ENCODE measurements at places on chromosomes 12 and 14.

GRCh38 chr14:19800282-19801117 is 3.1 kb upstream of the OR4N2 start:
- no peaks in the 10 kb centered on the region for H3K4me1 ChIP-seq
- DNase-seq: no peak
- H3K27ac ChIP-seq: no peak overlapping the region
- no peak overlapping the region for H3K4me3 ChIP-seq
- no peaks in the 10 kb centered on the region for H3K36me3 ChIP-seq

DNA sequence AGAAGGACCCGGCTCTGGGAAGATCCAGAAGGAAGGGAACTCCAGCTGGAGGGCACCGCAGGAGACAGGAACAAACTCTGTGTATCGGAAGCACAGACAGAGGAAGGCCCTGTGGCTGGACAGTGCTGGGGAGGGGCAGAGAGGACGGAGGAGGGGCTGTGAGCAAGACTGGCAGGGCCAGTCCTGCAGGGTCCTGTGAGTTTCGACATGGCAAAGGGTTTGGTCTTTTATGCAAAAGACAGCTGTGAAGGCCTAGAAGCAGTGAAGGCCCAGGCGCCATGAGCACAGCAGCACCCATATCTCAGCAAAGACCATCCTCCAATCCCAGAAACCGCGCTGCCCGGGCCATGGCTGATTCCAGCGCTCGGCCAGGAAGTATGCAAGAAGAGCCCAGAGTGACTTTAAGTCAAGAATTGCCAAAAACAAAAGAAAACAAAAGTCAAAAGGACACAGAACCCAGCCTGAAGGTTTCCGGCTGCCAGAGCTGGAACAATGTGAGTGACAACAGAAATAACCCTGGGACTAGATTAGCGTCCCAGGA is 126.5 kb downstream of the NCOR2 start:
- no peaks in the 10 kb centered on the region for H3K27me3 ChIP-seq
- H3K4me1 ChIP-seq: peaks cover 10% of the 10 kb centered on the region
- peak overlapping the region; percentile 10 for H3K27ac ChIP-seq
- no peak overlapping the region for H3K4me3 ChIP-seq
- no peak for DNase-seq

DNA sequence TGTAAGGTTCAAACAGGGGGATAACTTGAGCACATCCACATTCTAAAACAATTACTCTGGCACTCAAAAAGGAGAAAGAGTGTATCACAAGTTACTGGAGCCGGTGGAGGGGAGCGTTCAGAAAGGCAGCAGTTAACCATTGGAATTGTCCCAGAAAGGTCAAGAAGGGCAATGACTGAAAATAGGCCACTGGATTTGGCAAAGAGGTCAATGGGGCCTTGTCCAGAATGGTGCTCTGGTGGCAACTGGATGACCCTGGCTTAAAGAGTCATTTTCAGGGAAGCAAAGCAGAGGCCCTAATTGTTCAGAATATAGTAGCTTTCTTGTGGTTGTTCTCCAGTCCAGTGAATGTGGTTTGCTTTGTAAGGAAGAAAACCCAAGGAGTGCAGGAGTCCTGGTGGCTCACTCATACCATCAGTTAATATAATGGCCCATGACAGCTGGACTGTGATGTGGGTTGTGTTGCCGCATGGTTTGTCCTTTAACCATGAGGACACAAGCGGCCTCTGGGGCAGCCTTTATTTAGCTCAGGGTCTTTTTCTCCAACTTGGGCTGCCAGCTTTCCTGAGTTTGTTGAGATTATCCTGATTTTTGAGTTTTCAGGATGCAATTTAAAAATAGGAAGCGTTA is 142.8 kb upstream of the PELI2 start:
- no peaks in the 10 kb centered on the region for H3K36me3 ChIP-seq
- no peak overlapping the region for H3K4me3 ChIP-seq
- no peak overlapping the region for H3K27ac ChIP-seq
- H3K27me3 ChIP-seq: no peaks in the 10 kb centered on the region
- H3K4me1 ChIP-seq: peaks cover 12% of the 10 kb centered on the region

GRCh38 chr14:90676912-90677311 is 139.3 kb downstream of the TTC7B start:
- no peaks in the 10 kb centered on the region for H3K27me3 ChIP-seq
- peaks cover 36% of the 10 kb centered on the region for H3K4me1 ChIP-seq
- no peak overlapping the region for H3K4me3 ChIP-seq
- no peak for DNase-seq

GRCh38 chr14:25394791-25395391 is 344.9 kb upstream of the STXBP6 start:
- H3K4me1 ChIP-seq: no peaks in the 10 kb centered on the region
- peaks cover 3% of the 10 kb centered on the region for H3K27me3 ChIP-seq
- H3K4me3 ChIP-seq: no peak overlapping the region
- no peak overlapping the region for H3K27ac ChIP-seq

- no peak overlapping the region for H3K27ac ChIP-seq
- H3K27me3 ChIP-seq: no peaks in the 10 kb centered on the region
- DNase-seq: no peak
These were observed 86.4 kb downstream of the SCN8A start for GRCh38 chr12:51677284-51677968.

- H3K27ac ChIP-seq: no peak overlapping the region
- H3K4me3 ChIP-seq: no peak overlapping the region
- H3K27me3 ChIP-seq: peaks cover 3% of the 10 kb centered on the region
- DNase-seq: no peak
These were observed 54.0 kb downstream of the PRIMA1 start for GRCh38 chr14:93734086-93734822.

Data from mesothelial cell of epicardium (in vitro differentiated cells).